ENCODE measurements at places on chromosomes 2 and 18. TPM values are rescaled to one million over a fixed set of nuclear protein-coding genes. Genes with fewer than 3 reads are reported as not detected.

DNA sequence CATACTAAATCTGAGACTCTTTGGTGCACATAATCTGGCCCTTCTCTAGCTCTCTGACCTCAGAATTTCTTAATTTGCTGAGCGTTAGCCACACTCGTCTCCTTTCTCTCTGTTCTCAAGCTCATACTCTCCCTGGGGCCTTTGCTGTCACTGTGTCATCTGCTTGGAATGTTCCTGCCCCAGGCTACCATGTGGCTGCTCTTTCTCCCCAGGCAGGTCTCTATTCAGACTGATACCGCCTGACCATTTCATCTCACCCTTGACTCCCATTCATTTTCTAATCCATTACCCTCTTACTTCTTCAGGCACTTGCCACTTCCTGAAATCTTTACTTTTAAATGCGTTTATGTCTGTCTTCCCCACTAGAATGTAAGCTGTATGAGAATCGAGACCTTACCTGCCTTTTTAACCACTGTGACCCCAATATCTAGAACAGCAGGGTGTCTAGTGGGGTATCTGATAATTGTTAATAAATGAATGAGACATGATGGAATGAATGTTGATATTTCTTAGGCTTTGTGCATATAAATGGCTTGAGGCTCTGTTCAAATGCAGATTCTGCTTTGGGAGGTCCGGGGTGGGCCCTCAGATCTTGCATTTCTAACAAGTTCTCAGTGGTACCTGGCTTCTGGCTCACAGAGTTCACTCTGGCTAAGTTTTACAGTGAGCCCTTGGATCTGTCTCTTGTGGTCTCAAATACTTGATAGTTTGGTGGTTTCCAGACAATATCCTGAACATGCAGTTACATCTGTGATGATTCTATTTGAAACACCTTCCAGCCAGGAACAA, 89.9 kb upstream of the EPC2 start:
- no peaks in the 10 kb centered on the region for H3K36me3 ChIP-seq
- H3K27me3 ChIP-seq: no peaks in the 10 kb centered on the region
- H3K4me3 ChIP-seq: no peak overlapping the region
- no peaks in the 10 kb centered on the region for H3K4me1 ChIP-seq
- no peak overlapping the region for H3K27ac ChIP-seq

The CABYR gene
- total RNA-seq: 0.19 TPM

DNA sequence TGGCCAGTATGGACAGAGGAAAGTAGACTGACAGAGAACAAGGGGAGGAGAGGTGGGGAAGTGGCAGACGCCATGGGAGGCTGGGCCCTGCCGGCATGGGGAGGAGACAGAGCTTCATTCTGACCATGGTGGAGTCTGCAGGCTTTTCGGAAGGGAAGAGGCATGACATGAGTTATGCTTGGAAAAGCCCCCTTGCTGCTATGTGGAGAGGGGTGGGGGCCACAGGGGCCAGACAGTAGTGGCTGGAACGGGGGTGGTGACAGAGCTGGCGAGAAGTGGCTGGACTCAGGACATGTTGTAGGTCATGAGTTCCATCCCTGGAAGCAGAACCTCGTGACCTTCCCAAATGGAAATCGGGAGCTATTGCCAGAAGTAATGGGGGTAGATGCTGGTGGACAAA, 66.7 kb upstream of the DAPL1 start:
- H3K4me3 ChIP-seq: no peak overlapping the region
- no peaks in the 10 kb centered on the region for H3K36me3 ChIP-seq
- no peaks in the 10 kb centered on the region for H3K27me3 ChIP-seq
- no peaks in the 10 kb centered on the region for H3K4me1 ChIP-seq
- DNase-seq: no peak

The SPP2 gene
- 208 TPM for total RNA-seq

GRCh38 chr2:13682540-13683272, 949.8 kb upstream of the LRATD1 start:
- no peaks in the 10 kb centered on the region for H3K4me1 ChIP-seq
- no peak overlapping the region for H3K27ac ChIP-seq
- no peaks in the 10 kb centered on the region for H3K27me3 ChIP-seq
- no peaks in the 10 kb centered on the region for H3K36me3 ChIP-seq
- DNase-seq: no peak

The MARCHF4 gene
- total RNA-seq: not detected

The RAB6C gene
- total RNA-seq: 0.08 TPM

- H3K36me3 ChIP-seq: no peaks in the 10 kb centered on the region
- no peaks in the 10 kb centered on the region for H3K4me1 ChIP-seq
- H3K27ac ChIP-seq: no peak overlapping the region
- H3K4me3 ChIP-seq: no peak overlapping the region
- DNase-seq: no peak
Observed at GRCh38 chr2:212595036-212595654, 56.5 kb upstream of the ERBB4 start.

Data from liver (tissue), 10 donors.